ENCODE measurements at places on chromosomes 7 and 10.

DNA sequence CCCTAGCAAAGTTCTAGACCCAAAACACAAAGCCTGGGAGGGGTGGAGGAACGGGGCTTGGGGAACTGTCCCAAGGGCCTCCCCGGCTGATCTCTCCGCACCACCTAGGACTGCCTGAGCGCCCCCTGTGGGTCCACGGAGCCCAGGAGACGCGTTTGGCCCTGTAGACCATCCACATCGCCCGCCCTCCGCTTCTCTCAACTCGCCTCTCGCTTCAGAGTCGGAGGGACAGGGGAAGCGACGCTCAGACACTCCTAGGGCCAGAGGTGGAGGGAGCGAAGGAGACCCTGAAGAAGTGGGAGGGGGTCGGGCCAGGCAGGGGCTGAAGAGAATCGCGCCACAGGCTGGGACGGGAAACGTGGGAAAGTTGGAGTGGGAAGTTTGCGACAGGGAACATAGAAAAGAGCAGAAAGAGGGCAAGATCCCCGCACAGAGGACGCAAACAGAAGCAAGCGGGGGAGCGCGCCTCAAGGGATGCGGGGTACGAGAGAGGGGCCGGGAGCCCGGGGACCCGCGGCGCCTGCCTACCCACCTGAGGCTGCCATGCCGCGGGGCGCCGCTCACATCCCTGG is 378 bp downstream of the PIK3AP1 start:
- peak; percentile 55 for DNase-seq

DNA sequence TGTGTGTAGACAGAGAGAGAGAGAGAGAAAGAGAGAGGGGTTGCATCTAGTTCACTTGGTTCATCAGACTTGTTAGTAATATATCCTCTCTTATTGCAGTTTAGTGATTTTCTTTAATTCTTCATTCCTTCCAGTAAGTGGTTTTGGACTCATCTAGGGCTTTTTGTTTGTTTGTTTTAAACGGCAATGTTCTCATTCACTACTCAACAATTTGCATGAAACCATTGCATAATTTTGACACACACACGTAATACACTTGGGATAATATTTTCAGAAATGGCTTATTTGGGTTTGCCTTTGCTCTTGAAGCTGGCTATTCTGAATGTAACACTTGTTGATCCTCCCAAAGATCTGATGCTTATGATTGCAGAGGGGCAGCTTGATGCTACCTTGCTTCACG is 16.4 kb upstream of the ZNF32 start:
- no peak for DNase-seq

DNA sequence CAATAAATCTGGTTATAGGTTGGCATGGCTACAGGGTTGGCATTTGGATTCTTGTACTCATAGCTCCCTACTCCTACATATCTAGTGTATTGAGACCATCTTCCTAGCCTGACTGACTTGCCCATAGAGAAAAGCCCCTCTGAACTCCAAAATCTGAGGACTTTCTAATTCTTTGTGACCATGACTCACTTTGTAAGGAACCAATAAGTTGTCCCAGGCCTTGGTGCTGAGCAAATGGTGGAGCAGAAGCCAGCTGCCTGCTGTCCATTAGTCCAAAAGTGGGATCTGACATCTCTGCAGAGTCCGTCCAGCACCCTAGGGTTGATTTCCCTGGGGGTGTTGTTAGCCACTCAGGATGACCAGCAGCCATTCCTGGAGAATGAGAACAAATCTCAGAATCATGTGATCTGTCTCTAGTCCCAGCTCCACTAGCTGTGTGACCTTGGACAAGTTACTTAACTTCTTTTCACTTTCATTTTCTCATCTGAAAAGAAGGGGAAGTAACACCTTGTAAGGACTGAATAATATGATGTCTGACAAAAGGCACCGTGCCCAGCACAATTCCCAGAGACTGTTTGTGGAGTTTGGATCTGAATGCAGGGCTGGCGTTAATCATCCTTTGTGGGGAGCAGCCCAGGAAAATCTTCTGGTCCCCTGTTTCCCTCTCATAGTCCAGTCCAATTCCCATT is 44.1 kb downstream of the MTURN start:
- no peak for DNase-seq

DNA sequence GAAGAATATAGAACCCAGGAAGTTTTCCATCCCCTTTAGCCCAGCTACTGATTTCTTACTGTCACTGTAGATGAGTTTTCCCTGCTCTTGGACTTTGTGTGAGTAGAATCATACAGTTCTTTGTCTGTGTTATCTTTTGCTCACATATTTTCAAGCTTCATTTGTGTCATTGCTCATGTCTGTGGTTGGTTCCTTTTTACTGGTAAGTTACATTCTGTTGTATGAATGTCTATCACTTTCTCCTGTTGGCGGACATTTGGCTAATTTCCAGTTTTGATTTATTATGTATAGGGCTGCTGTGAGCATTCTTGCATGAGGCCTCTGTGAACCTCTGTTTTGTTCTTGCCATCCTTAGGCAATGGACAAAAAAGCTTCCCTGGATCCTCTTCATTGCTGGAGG is 5.3 kb downstream of the GLRX3 start:
- DNase-seq, result no peak

- DNase-seq, result no peak
Measured at GRCh38 chr10:112335111-112335867, 38.6 kb upstream of the ACSL5 start.

DNA sequence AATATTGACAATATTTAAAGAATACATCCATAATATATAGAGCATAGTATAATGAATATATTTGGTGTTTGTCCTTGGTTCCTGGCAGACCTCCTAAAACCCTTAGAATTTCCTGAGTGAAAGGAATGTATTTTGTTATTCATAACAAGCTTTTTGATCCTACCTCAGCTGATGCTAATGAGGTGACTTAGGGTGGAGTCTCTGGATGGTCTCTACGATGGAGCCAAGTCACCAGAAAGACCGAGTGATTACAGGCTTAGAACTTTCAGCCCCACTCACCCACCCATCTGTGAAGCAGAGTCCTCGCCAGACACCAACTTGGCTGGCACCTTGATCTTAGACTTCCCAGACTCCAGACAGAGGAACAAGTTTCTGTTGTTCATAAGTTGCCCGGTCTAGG is 35.9 kb downstream of the UPF2 start:
- no peak for DNase-seq

DNA sequence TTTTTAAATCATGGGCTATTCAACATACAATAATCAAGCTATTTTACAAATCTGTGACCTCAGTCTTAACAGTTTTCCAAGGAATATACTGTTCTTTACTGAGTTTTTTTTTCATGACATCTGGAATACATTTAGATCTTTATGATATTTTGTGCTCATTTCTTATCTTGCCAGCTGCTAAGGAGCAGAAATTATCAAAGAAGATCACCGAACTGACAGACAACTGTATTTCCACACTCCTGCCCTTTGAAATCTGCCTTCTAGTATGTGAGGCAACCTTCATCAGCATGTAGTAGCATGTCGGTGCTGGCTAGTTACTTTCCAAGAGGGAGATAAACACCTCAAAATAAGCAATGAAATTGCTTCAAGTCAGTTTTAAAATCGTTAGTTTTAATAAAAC is 66.4 kb downstream of the NHLRC2 start:
- DNase-seq, result no peak

DNA sequence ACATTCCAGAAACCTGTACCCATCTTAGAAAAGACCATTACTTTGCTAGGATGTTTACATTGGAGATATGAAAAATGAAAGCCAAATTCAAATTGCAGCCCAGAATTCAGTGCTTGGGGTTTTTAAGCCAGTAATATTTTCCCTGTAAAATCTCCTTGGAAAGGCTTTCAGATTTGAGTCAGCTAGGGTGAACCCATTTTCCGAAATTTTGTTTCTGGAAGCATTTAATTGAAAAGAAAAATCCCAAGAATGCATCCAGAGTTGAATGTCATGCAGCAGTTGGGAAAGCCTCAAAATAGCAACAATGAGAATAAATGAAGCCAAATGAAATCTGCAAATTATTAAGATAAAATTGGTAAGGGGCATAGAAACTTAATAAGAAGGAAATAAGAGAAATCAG is 106.4 kb downstream of the BMPER start:
- no peak for DNase-seq

Measured in CD4-positive, alpha-beta T cell treated with Interleukin-21 for 1 hour (primary cell).